ENCODE measurements at places on chromosomes 3 and 15.

DNA sequence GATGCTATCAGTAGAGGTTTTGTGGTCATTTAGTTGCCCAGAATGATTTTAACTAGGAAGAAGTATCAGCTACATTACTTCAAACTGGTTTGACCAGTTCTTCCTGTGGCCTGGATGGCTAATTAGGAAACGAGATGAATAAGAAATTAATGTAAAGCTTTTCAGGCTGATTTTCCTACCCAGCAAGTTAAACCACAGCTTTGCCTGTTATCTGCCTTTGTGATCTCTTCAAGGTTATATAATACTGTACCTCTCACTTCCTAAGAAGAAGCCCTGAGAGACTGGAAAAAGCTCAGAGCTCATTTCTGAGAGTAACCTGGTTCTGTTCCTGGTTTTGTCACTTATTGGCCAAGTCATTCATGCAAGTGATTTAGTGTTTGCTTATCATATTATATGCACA is 782.2 kb upstream of the GOLIM4 start:
- no peak for DNase-seq

DNA sequence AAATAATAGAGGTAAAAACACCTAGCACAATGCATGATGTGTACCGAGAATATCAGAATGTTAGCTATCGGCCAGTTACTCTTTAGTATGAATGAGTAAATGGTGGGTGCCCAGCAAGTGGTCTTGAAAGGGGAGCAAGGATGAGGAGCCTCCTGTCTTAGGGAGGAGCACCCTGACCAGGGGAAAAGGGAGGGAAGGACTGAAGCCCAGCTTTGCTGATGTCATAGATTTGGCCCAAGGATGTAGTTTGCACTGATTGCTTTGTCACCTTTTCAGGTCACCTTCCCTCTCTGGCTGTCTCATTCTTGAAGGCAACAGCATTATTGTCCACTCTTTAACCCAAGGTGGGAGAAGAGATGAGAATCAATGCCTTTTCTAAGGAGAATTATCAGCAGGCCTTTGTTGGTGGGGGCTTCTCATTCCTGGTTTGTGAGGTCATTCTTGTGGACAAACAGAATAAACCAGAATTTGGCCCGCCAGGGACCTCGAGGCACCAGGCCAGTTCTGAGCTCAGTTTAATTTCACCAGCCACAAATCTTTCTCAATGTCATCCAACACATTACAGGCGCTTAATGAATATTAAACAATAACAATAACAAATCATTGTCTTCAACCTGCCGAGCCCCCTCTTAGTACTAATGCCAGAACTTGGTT is 231.3 kb downstream of the VPS13C start:
- DNase-seq = no peak

DNA sequence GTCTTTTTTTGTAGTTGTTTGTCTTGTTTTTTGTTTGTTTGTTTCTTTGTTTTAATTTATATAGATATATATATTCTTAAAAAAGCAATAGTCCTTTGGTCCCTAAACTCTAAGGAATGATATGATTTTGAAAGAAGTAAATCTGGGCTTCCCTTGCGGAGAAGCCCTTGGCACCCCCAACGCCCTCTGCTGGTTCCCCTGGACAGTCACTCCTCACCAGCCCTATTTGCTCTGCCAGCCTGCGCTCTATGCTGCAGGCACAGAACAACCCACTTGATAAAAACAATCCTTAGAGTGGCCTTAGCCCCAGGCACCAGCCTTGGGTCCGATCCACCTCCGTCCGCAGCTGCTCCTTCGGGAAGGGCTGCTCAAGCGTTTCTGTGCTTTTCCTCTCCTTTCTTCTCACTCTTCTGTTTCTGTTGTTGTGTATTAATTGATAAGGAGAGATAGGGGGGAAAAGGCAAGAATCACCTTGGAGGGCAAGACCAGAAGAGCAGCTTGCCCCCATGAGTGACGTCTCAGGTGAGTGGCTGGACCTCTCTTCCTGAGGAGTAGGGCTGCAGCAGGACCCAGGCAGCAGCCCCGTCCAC is 13.7 kb upstream of the PARP6 start:
- DNase-seq = peak; percentile 35

DNA sequence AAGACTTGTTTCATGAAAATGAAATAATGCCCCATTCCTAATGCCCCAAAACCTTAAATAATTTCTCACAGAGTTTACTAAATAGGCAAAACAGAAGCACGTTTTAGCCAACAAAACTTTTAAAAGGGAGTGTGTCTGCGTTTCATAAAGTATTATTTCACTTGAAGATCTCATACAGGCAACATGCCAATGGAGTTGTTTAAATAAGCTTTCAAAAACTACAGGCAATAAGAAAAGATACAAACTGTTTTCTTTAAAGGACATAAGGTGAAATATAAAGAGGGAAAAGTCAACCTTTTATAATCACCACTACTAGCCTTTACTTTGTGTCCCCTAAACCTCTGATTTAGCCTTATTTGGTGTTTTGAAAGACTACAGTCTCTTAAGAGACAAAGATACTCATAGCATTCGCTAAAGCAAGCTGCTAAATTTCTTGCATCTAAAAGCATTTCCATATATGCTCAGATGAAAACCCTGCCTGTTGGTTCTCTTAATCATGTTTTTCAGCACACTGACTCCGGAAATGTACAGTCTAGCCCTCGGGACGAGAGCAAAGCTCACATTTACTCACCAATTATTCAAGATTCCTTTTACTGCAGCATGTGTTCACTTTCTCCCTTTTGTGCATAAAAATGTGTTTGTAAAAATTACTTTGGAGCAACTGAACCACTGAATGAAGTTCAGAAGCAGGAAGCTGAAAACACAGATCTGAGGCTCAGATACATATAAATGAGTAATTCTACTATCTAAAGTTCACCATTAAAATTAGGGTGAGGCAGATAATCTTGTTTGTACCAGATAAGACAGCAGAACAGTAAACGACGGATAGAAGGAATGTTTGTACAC is 119.0 kb downstream of the GOLIM4 start:
- DNase-seq = no peak

DNA sequence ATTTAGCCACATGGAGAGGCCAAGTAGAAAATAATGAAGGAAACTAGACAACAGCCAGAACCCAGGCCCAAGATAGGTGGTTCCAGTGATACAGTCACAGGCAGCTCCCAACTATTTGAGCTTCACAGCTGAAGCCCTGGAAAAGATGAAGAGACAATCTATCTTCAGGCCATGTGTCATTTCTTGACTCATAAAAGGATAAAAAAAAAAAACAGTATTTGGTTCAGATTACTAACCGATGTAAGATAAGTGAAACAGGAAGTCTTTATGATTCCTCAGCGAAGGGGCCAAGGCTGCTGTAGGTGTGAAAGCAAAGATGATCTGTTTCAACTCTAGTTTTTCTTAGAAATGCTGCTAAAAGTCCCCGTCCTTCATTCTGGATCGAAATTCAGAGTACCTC is 394.6 kb downstream of the ZNF385D start:
- no peak for DNase-seq

GRCh38 chr15:70974004-70974832 is 81.6 kb downstream of the LRRC49 start:
- DNase-seq = no peak

- no peak for DNase-seq
Observed at GRCh38 chr3:65936908-65937638, 101.6 kb downstream of the MAGI1 start.

- no peak for DNase-seq
Observed at GRCh38 chr15:65044724-65045481, at the start of gene SLC51B. Gene SLC51B (plus strand): TSS chr15:65045387. CDS start chr15:65050005, 4,618 bp downstream.
